ENCODE measurements at places on chromosomes 2 and 18.

- DNase-seq = no peak
These were observed 118.4 kb upstream of the TMEM18 start for GRCh38 chr2:795531-796041.

- DNase-seq = no peak
These were observed 147.9 kb downstream of the MGAT5 start for GRCh38 chr2:134401789-134402188.

GRCh38 chr18:44594799-44595467, 85.8 kb upstream of the SETBP1 start:
- DNase-seq = no peak

DNA sequence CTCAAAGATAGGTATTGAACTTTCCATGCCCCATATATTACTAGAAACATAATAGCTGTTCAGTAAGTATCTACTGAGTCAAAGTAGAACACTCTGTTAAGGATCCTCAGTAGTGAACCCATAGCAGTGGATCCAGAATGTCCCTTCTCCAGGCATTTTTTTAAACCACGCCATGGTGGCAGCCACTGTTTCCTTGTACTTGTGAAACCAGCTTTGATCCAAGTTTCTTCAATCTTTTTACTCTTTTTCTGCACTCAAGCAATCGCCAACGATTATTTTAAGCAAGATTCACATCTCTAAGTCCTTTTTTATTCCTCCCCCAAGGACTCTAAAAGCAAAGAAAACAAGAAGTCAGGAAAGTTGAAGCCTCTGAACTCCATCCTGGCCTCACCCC, 291.2 kb upstream of the SLC14A2 start:
- DNase-seq = no peak

DNA sequence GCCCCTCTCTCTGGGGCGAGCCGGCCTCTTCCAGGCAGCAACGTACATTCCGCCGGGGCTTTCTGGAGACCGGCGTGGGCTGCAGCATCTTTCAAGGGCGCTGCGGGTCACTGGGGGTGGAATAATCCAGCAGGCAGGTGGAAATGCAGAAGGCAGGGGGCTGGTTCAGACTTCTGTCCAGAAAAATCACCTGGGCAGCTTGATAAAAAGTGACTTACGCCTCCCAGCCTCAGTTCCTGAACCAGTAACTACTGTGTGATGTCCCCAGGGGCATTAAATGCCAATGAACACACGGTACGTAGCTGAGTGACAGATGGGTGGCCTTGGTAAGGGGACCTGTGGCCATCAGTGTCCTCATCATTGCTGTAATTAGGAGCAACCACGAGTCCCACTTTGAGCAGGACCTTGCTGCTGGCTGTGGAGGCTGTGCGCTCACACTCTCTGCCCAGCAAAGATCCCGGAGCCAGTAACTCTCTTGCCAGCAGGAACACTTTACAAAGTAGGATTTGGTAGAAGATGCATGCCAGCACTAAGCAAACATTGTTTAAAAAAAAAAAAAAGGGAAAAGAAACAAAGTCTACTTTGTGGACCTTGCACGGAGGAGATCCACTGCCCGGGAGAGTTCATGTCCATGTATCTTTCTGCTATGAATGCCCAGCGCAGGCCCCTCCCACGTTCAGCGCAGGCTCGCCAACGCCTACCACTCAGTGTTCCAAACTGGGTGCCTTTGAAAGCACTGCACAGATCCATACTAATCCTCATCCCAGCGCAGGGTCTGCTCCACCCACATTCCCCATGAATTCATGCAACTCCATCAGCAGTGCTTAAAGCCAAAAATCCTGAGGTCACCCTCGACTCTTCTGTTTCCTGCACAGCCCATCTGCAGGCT, 177.3 kb downstream of the HDAC4 start:
- DNase-seq = no peak

DNA sequence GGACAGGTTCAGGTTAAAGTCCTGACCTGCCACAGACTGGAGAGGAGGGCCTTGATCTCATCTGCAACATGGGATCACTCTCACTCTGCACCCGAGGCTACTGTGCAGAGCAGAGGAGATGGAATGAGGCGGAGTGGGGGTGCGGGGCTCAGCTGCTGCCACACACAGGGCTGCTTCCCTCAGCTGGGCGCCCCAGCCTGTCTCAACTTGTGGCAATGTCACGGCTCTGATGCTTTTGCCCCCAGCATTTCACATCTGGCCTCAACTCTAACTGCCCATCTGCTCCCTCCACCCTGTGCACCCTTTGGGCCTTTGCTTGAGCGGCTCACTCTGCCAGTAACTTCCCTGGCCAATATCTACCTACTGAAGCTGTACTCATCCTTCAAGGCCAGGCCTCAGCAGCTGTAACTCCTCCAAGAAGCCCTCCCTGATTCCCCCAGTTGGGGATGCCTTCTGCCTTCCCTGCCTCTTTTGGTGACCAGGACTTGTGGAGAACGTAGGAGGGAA, 70.3 kb downstream of the POLR1A start:
- DNase-seq = peak; percentile 17

All from activated CD4-positive, alpha-beta T cell treated with anti-CD3 and anti-CD28 coated beads for 36 hours (primary cell).